Activated naive CD4-positive, alpha-beta T cell treated with anti-CD3 and anti-CD28 coated beads for 36 hours (primary cell): ENCODE measurements at places on chromosomes 12 and 14. TPM values are rescaled to one million over a fixed set of nuclear protein-coding genes. Genes with fewer than 3 reads are reported as not detected.

The SERPINA1 gene
- total RNA-seq = 3.1 TPM

The RASAL1 gene
- 2.6 TPM for total RNA-seq

The SLC6A13 gene
- total RNA-seq = not detected

The NACA gene
- total RNA-seq = 1,279 TPM

The CEP170B gene
- 3.3 TPM for total RNA-seq

The RNFT2 gene
- total RNA-seq = 13.0 TPM

The PLEKHG3 gene
- 0.48 TPM for total RNA-seq

The PTGER2 gene
- total RNA-seq = 1.2 TPM

The USP44 gene
- total RNA-seq = 6.6 TPM

The FSCB gene
- not detected for total RNA-seq

The DYRK4 gene
- total RNA-seq = 35.1 TPM

The SYCP3 gene
- total RNA-seq = not detected

The C2CD5 gene
- 34.5 TPM for total RNA-seq

The FOXA1 gene
- total RNA-seq = not detected

The CCND2 gene
- 486 TPM for total RNA-seq

The OVCH1 gene
- total RNA-seq = not detected

The EPYC gene
- total RNA-seq = not detected

The C14orf132 gene
- 4.9 TPM for total RNA-seq

The CMKLR1 gene
- total RNA-seq = not detected

The NANOG gene
- total RNA-seq = not detected

The UBR7 gene
- 45.0 TPM for total RNA-seq

The CCDC198 gene
- not detected for total RNA-seq

The MEG3 gene
- total RNA-seq = not detected

The PITPNM2 gene
- total RNA-seq = 15.4 TPM

The IL23A gene
- 12.6 TPM for total RNA-seq

The CINP gene
- total RNA-seq = 45.3 TPM

The CEBPE gene
- total RNA-seq = 0.43 TPM

The JAG2 gene
- total RNA-seq = 3.6 TPM

The HOXC9 gene
- not detected for total RNA-seq

The PWP1 gene
- total RNA-seq = 35.0 TPM

The KRT71 gene
- total RNA-seq = not detected

The ADAM20 gene
- 0.43 TPM for total RNA-seq

The DAO gene
- not detected for total RNA-seq

The PLEKHG7 gene
- not detected for total RNA-seq

The PZP gene
- not detected for total RNA-seq

The DAZAP2 gene
- total RNA-seq = 106 TPM

The MMP17 gene
- total RNA-seq = not detected

The TSPAN11 gene
- total RNA-seq = not detected

The LBHD2 gene
- not detected for total RNA-seq

The ZBTB42 gene
- total RNA-seq = 1.6 TPM

The MSRB3 gene
- total RNA-seq = not detected

The CKB gene
- 4.9 TPM for total RNA-seq

The EXOC3L4 gene
- not detected for total RNA-seq
